Fibroblast of lung (primary cell): ENCODE measurements at places on chromosomes 6 and 20.

DNA sequence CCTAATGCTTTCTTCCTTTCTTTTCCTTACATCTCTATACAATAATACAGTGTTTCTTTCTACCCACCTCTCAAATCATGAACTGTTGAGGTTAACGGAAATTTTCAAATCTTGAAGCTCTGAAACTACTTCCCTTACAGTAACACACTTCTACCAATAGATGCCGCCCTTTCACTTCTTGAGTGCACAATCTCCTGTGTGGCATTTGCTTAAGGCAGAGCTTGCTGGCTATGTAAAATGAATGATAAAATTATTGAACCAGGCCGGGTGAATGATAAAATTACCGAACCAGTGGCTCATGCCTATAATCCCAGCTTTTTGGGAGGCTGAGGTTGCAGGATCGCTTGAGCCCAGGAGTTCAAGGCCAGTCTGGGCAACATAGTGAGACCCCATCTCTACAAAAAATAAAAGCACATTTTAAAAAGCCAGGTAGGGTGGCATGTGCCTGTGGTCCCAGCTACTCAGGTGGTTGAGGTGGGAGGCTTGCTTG, 56.8 kb downstream of the KCNS1 start:
- DNase-seq, result peak; percentile 89

DNA sequence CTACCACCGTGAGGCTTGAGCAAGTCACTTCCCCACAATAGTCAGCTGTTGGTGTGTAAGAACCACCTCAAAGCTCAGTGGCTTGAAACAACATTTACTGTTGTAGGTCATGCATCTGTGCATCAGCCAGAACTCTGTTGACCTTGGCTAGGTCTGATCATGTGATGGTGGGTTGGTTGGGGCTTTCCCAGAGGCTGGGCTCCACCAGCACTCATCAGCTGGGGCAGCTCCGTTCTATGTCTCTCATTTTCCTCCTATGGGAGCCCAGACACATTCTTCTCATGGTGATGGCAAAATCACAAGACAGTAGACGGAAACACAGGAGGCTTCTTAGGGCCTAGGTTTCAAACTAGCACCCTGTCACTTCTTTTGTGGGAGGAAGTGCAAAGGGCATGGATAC, 42.8 kb upstream of the PSMF1 start:
- no peak for DNase-seq

- DNase-seq, result no peak
Measured at GRCh38 chr6:134187154-134187553, 130.8 kb downstream of the SGK1 start.

DNA sequence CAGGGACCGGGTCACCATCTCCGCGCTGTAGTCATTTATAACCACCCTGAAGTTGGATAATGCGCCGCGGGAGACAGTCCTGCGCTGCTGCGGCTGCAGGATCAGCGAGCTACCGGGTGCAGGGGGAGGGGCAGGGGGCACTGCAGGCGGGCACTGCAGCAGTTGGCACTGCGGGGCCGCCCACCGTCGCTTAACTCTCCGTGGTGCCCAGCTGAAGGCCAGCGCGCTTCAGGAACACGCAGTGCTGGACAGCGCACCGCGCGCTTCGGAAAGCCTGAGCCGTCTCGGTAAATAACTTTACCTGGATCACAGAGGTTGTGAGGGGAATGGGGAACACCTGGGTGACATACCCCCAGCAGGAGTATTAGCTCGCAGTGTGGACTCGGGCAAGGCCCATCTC, 12.4 kb upstream of the LRFN2 start:
- DNase-seq, result no peak

DNA sequence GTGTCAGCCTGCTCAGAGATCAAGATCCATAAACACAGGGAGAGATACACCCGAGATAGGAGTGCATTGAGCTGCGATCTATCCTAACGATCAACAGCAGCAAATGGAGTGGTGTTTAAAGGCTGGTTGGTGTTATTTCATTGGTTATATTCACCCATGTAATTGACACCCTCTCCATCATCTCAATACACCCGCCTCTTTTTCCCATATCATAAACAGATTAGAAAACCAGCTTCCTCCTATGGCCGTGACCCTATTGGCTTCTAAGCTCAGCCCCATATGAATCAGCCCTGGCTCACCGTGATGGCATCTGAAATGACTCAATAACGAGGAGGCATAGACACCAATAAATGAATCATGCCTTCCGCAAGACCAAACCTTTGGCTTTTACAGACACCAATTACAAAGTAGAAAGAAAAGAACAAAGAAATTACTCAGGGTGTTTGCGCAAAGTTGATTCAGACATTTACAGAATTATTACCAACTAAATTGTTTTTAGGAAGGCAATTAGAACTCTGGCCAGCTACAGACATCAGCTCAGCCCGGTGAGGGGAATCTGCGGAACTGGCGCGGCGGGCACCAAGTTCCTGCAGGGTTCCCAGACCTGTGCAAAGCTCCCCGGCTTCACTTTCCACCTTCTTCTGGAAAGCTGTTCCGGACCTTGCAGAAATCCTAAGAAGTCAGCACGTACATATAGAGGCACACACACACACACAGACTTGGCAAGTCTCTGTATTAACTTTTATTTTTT, 11.5 kb downstream of the PMEPA1 start:
- DNase-seq, result peak; percentile 95

- DNase-seq, result no peak
Measured at GRCh38 chr20:17513939-17514338, 17.2 kb downstream of the BFSP1 start.

DNA sequence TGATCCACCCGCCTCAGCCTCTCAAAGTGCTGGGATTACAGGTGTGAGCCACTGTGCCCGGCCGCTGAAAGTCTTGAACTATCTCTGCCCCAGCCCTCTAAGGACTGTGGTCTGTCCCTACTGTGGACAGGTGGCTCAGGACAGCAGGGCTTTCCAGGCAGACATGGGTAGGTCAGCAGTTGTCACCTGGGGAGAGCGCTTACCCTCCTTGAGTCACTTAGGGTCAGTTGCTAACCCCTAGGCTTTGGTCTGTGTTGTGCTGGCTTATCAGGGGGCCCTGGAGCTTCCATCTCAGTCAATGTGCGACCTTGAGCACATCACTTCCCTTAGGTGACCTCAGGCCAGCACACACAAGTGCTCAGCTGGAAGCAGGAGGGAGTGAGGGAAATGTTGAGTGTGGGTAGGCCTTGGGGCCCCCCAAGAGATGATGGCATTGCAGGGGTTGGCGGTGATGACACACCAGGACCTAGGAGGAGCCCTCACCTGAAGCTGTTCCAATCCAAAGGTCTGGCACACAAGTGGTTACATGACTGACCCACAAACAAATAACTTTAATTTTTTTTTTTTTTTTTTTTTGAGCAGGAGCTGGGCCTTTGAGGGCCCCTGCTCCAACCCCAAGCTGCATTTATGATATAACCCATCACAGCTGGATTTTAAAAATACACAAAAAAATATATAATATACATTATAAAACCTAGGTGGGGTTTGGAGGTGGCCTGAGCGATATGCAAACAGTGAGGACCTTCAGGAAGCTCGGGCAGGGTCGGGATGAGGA, 5.1 kb downstream of the RPL10A start:
- no peak for DNase-seq

GRCh38 chr6:165184192-165184979, 125.0 kb downstream of the C6orf118 start:
- DNase-seq, result no peak

- no peak for DNase-seq
Measured at GRCh38 chr20:17844549-17845298, 123.9 kb downstream of the SNX5 start.

GRCh38 chr6:135358251-135358821, 139.2 kb downstream of the AHI1 start:
- DNase-seq, result peak; percentile 88

GRCh38 chr20:46512943-46513844, at the start of gene ZNF334:
TSS of gene ZNF334 (minus strand) at chr20:46513559. CDS start at chr20:46512102, 1,457 bp downstream.
- DNase-seq, result peak; percentile 44

- peak; percentile 94 for DNase-seq
Measured at GRCh38 chr6:23003671-23004467, 434.5 kb downstream of the HDGFL1 start.

GRCh38 chr20:58309591-58310290, at the start of gene RAB22A:
TSS of gene RAB22A (plus strand) at chr20:58309715. CDS start at chr20:58309977, 262 bp downstream.
- DNase-seq, result peak; percentile 82

GRCh38 chr6:109816452-109817374, 125.6 kb downstream of the FIG4 start:
- DNase-seq, result no peak

DNA sequence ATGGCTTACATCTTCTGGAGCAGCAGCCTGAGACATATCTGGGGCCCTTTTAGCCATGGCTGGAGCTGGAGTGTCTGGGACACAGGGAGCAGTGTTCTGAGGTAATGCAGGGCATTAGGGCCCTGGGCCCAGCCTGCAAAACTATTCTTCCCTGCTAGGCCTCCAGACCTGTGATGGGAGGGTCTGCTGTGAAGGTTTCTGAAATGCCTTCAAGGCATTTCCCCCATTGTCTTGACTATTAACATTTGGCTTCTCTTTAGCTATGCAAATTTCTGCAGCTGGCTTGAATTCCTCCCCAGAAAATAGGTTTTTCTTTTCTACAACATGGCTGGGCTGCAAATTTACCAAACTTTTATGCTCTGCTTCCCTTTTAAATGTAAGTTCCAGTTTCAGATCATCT, 61.5 kb downstream of the EDN1 start:
- no peak for DNase-seq

- peak; percentile 2 for DNase-seq
Measured at GRCh38 chr6:28211840-28212509, 13.1 kb upstream of the ZSCAN9 start.

- DNase-seq, result peak; percentile 61
Measured at GRCh38 chr20:50475681-50476292, 34.4 kb upstream of the PTPN1 start.
